ENCODE measurements at places on chromosomes 6 and 20.
A peak's percentile ranks its signal among the peaks of the same experiment; 100 is the strongest.

- DNase-seq: peak; percentile 75
Observed at GRCh38 chr6:12119085-12119588, 107.0 kb downstream of the HIVEP1 start.

GRCh38 chr20:54054516-54054915 is 15.9 kb downstream of the BCAS1 start:
- no peak for DNase-seq

DNA sequence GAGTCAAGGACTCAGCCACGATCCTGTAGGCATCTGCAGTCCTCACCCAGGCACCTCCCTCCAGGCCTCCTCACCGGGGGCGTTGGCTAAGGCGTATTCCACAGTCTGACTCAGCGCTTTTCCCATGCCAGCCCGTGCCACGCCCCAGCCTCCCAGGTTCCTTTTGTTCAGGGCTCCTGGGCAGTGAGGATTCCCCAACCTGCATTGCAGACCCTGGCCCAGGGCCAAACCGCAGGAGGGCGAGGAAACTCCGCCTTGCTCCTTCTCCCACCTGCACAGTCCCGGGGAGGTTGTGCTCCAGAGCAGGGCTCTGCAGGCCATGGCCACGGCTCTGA is 202.8 kb upstream of the CST7 start:
- no peak for DNase-seq

DNA sequence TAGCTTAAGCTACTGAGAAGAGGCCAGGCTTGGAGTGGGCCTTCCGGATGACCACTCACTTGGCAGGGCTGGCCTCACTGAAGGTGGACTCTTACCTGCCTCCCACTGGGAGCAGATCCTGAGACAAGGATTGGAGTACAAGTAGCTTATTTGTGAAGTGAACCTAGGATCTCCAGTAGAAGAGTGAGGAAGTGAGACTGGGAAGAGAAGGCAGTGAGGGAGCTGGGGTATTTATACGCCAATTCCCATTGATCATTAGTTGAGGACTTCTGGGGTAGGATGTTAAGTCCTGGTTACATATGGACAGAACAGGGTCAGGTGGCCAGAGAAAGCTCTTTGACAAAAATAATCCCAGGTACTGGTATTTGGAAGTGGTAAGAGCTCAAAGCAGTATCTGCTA is 32.3 kb upstream of the RNF24 start:
- DNase-seq: no peak

GRCh38 chr20:60131375-60131774 is 173.2 kb downstream of the CDH26 start:
- DNase-seq: no peak

- no peak for DNase-seq
Observed at GRCh38 chr20:44746367-44747165, 901 bp downstream of the KCNK15 start.

DNA sequence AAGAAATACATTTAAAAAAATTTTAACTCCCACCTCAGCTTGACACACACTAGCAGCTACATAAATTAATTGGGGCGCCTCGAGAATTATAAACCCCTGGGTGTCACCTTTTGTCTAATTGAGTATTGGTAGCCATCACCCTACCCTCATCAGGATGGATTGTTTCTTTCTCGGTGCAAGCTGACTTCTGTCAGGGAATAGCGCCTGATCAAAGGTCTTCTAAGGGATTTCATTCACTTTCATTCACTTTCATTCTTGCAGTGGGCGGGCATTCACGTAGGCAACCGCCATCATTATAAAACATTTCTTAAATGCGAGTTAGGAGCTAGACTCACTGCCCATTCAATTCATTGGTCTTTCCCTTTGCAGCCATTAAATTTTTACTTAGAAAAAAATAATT is 239.2 kb upstream of the SASH1 start:
- no peak for DNase-seq

- DNase-seq: no peak
Observed at GRCh38 chr6:89222712-89223039, 5.5 kb upstream of the GABRR1 start.

DNA sequence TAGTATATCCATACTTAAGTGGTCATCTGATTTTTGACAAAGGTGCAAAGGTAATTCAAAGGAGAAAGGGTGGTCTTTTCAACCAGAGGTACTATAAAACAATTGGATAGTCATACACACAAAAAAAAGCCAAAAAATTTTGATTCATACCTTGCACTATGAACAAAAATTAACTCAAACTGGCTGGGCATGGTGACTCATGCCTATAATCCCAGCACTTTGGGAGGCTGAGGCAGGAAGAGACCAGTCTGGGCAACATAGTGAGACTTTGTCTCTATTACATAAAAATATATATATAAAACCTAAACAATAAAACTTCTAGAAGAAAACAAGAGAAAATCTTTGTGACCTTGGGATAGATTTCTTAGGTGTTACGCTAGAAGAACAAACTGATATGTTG is 43.8 kb upstream of the ADIG start:
- no peak for DNase-seq

DNA sequence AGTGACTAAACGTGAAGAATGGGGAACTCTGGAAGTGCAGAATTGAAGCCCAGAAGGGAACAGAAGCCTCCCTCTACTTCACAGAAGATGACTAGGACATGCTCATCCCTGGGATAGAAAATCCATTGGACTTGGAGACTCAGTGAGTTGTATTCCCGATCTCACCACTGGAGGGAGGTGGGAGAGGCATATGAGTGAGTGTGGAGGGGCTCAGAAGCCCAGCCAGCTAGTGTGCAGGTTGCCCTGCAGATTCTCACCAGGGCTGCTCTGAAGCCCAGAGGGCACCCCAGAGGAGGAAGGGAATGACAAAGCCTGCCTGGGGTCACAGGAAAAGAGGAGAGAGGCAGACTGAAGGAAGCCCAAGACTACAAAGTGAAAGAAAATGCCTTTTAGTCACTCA is 42.1 kb upstream of the HLA-E start:
- DNase-seq: no peak

- no peak for DNase-seq
Observed at GRCh38 chr6:151682922-151683321, 124.6 kb upstream of the ESR1 start.

- no peak for DNase-seq
Observed at GRCh38 chr6:84623956-84624680, 140.3 kb downstream of the TBX18 start.

DNA sequence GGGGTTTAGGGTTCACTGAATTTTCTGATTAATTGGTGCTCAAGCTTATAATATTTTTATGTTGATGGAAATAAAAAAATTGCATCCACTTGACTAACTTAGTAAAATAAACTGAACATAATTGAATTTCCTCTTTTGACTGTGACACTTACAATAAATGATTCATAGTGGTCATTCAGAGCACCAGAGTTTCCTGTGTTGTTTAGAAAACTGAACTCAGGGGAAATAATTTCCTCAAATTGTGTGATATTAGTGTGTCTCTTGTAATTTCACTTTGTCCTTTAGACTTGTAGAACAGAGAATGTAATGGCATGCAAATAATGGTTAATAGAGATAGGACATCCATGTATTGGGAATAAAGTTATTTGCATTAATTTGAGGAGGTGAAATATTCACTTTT is 319.7 kb upstream of the MAN1A1 start:
- no peak for DNase-seq

DNA sequence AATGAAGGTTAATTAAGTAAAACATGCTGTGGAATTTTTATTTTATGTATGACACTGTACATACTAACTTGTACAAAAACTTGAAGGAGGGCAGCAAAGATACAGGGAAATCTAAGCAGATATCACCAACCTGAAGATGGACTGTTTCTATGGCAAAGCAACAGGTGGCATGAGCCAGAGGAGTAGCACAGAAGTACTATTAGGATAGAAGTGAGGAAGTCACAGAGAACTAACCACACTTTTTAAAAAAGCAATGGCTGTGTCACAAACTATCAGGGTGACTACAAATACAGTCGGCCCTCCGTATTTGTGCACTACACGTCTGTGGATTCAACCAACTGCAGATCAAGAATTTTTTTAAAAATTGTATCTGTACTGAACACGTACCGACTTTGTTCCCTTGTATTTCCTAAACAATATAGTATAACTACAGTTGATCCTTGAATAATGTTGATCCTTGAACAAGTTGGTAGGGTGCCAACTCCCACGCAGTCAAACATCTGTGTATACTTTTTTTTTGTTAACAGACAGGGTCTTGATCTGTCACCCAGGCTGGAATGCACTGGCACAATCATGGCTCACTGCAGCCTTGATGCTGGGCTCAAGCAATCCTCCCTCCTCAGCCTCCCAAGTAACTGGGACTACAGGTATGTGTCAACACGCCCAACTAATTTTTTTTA is 61.0 kb downstream of the NUDT3 start:
- no peak for DNase-seq

DNA sequence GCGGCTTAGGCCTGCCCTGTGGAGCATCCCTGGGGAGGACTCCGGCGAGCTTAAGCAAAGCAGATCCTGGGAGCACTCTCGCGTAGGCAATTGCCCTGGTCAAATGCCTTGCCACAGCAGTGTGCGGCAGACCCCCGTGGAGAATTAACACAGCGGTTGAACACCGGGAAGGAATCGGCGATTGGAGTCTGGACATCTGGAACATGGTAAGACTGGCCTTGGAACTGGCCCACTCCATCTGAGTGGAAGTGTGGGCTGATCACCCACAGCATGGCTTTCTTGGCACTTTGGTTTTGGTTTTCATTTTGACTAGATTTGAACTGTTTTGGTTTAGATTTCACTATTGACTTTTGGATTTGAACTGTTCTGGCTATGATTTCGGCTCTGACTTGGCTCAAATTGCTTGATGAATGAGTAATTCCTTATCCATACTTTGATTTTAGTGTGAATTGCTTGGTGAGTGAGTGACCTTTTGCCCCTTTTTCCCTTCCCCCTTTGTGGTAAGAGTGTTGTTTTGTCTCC is 300.7 kb downstream of the RNGTT start:
- no peak for DNase-seq

DNA sequence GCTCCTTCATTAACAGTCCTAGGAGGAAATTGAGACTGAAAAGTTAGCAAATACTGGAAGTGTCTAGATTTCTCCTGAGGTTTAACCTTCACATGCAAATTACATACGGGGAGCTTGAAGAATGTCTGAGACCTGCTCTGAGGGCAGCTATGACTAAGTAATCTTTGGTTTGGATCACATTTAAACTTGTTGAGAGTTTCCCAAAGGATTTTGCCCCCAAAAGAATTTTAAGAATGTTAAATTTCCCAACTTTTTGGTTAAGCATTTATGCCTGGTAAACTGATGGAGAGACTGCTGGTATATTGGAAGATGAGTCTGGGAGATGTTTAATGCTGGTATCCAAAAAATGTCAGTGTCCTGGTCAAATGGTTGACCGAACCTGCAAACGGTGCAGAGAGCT is 97.0 kb downstream of the RREB1 start:
- no peak for DNase-seq

DNA sequence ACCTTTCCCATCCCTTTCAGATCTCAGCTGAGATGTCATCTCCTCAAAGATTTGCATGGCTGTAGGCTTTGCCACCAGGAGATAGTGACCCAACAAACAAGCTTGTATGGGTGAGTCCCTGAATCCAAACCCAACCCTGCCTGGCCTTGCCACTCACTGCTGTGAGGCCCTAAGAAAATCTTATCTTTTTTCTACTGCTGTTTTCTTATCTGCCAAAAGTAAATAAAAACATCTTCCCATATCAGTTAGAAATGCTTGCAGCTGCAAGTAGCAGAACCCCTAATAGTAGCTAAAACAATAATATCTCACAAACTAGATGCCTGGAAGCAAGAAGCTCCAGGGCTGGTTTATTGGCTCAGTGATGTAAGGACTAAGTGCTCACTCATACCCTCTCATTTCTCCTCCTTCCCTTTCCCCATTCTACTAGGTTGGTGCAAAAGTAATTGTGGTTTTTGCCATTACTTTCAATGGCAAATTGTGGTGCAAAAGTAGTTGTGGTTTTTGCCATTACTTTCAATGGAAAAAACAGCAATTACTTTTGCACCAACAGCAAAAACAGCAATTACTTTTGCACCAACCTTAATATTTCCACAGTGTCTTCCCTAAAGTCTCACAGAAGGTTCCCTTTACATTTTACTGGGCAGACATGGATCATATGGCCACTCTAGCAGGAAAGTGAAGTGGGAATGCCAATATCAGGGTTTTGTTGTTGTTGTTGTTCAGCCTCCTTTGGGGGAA is 56.7 kb upstream of the PSMF1 start:
- no peak for DNase-seq

DNA sequence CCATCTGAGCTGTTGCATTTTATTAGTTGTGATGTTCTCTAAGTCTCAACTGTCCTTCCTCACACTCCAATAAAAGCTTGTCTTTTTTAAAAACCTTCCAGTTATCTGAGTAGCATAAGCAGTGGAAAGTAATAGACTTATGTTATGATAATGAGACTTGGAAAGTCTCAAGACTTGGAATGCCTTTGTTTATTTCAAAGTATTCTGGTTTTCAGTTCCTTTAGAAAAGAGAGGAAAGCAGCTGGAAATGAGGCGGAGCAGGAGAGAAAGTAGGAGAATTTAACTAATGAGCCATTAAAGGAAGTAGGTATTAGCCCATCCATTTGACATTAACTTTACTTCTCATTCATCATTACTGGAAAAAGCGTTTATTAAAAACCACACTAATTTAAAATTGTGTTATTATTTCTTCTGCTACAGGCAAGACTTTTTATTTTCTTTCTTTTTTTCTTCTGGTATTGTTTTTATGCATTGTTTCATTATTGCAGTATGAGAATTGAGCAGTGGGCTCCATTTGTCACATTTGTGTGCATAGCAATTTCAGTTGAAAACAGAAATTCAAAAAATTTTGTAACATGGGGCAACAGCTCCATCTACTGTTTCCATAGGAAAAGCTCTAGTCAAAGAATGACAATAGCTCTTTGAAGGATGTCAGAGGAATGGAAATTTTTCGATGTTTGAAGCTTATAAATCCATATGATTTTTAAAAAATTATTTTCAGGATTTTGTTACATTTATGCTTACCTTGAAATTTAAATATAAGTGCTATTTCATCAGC is 194.8 kb downstream of the COL9A1 start:
- DNase-seq: no peak

GRCh38 chr6:89685311-89685710 is 46.8 kb upstream of the LYRM2 start:
- no peak for DNase-seq

DNA sequence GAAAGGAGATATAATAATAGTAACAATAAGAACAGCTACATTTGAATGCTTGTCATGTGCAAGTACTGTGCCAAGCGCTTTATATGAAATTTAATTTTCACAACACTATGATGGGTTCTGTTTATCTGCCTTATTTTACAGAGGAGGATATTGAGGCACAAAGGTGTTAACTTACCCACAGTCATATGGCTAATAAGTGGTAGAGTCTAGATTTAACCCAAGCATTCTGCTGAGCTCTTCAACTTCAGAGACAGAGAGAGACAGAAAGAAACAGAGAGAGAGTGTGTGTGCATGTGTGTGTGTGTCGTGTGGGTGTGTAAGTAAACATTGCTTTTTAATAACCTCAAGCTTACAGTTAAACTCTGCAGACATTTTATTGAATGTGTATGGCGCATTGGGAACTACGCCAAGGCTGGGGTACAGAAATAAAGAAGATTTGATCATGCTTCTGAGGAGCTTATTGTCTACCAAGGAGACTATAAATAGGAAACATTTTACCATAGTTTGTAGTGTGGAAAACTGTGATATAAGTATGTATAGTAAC is 12.9 kb downstream of the TBPL1 start:
- no peak for DNase-seq
